Stomach (tissue), 19 donors: ENCODE measurements at places on chromosomes 2 and 18. TPM values are rescaled to one million over a fixed set of nuclear protein-coding genes. Genes with fewer than 3 reads are reported as not detected.

DNA sequence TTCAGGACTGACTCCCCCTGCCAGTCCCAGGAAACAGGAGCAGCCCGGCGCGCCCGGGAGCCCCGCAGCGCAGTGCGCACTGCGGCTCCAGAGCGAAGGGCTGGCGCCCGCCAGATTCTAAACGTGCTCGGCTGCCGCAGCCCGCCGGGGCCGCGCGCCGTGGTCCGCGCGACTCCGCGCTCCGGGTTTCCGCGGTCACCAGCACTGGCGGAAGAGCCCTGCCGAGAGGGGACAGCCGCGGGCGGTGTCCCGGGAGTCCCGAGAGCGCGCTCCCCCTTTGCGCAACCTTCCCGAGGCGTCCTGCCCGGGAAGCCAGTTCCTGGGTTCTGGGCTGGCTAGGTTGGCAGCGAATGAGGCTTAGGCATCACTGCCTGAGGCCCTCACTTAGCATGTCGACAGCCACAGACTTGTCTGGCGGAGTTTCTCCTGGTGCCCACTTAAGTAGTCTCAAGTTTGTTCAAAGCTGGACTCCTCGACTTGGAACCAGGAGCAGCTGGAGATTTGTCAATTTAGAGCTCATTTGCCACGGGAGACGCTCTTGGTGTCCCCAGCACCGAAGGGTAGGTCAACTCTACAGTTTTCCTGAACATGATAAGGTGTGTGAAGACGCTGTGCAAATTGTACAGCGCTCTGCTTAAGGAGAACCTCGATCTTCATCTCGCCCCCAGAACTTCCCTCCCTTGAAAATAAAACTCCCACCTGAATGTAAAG, 1.5 kb upstream of the VSNL1 start:
- DNase-seq = peak; percentile 95

GRCh38 chr2:25251422-25252273, 83.3 kb upstream of the POMC start:
- DNase-seq = peak; percentile 84

GRCh38 chr2:10462178-10463083, 14.3 kb upstream of the ODC1 start:
- no peak for DNase-seq

MAP3K19 gene
- polyA plus RNA-seq = not detected

DNA sequence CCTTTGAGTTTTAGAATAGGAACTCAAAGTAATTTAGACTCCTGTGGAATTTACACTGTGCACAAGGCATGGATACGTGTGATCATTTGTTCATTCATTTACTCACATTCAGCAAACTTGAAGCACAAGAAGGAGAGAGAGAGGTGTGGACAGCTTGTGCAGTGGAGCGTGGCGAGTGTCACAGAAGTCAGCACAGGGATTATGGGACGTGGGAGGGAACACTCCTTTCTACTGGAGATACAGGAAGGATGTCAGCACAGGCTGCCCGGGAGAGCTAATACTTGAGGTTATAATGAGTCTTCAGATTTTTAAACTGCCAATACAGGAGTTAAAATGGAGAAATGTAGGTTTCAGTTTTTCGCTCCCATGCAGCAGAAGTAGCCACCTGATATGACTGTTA, 7.0 kb downstream of the FAM228A start:
- no peak for DNase-seq

DNA sequence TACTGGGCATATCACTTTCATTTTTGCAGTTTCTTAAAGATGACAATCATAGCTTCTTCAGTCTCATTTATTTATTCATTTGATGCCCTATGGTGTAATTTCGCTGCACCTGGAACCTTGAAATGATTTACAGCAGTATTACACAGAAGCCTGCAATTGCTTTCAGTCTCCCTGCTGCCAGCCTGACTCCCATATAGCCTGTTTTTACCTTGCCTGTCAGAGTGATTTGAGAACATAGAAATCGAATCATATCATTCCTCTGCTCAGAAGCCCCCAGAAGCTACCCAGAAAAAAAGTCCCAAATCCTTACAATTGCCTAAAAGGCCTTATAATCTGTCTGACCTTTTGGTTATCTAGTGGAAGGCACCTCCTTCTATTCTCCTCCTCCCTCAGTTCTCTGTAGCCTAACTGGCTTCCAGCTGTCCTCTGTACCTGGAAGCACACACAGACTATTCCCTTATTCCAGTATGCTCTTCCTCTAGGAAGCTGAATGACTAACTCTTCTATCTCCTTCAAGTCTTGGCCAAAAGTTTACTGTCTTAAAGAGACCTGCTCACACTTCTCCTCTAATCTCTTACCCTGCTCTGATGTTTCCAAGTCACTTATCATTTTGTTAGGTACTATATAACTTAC, 12.6 kb downstream of the SCN3A start:
- no peak for DNase-seq

VSNL1 gene
- polyA plus RNA-seq = 20.9 TPM

- no peak for DNase-seq
Measured at GRCh38 chr2:172991031-172991430, 84.6 kb upstream of the MAP3K20 start.

STAMBP gene
- polyA plus RNA-seq = 32.2 TPM

GDF7 gene
- not detected for polyA plus RNA-seq

MALL gene
- 37.6 TPM for polyA plus RNA-seq

SCN3A gene
- 0.31 TPM for polyA plus RNA-seq

MARCHF4 gene
- 0.31 TPM for polyA plus RNA-seq

GRCh38 chr2:23760736-23761135, 166.2 kb downstream of the ATAD2B start:
- no peak for DNase-seq

SLC25A52 gene
- not detected for polyA plus RNA-seq

GRCh38 chr2:174395969-174396630, 570 bp downstream of the SCRN3 start:
- DNase-seq = no peak

- no peak for DNase-seq
Measured at GRCh38 chr2:234967201-234967869, 15.5 kb downstream of the SH3BP4 start.

GRCh38 chr2:120504936-120505705, 159.2 kb downstream of the INHBB start:
- DNase-seq = no peak

DNA sequence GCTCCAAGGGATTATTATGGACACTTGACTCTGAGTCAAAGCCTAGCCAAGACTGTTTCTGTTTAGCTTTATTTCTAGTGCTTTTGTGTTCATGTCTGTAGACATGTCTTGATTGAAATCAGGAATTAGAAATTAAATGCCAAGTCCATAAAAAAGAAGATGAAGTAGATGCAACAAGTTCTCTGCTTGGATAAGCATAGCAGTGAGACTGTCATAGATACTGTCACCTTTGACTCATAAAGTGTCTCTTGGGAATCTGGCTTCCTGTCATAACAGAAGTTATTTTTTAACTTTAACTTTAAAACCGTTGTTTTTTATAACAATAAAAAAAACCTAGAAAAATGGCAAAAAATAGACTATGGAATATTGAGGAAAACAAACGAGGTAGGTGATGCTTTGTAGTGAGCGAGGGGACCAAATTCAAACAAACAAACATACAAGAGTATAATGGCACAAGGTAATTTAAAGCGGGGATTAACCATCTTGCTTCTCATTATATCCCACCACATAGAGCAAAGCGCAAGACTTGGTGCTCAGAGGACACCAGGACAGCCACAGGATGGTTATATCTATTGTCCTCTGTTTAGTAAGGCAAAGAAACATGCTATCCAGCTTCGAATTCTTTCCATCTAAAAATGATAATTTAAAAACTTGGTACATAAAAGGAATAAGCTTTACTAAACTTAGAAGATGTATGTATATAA, 64.6 kb downstream of the CD226 start:
- DNase-seq = no peak

- DNase-seq = no peak
Measured at GRCh38 chr2:6937157-6937556, 19.9 kb downstream of the RNF144A start.

DNA sequence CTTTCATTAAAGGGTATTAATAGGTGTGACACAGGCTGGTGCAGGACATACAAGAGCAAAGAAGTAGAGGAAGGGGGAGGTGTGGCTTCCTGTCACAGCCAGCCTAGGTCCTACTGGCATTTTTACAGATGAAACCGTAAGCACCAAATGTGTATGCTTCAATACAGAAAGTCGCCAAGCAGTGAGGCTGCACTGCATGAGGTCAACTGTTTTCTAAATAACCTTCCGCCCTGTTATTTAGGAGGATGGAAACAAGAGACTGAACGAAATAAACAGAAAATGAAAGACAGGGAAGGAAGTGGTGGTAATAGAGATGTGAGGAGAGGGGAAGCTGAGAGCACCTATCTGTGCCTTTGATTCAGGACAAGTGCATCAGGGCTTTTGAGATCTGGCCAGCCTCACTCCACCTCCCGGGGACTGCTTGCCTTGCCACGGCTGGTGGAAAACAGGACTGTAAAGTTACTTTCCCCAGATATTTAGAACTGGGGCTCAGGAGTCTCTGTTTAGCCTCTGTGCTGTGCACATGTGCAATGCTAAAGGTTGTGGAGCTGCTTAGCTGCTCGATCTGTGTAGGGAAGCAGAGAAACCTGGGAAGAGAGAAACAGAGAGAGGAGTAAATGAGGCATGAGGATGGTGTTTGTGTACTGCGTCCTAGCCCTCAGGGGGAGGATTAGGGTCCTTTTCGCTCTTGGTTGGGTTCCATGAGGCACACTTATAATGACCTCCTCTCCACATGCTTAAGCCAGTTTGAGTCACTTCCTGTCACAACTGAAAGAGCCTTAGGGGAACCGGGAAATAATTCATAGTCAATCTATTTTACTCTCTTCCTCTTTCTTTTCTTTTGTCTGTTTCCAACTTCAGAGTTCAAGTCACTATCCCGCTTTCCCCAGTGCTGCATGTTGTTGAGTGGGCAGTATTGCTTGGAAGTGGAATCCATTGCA, 62.3 kb upstream of the BOD1L2 start:
- DNase-seq = no peak

C2orf66 gene
- polyA plus RNA-seq = not detected
